ENCODE measurements at places on chromosomes 6 and 20.

DNA sequence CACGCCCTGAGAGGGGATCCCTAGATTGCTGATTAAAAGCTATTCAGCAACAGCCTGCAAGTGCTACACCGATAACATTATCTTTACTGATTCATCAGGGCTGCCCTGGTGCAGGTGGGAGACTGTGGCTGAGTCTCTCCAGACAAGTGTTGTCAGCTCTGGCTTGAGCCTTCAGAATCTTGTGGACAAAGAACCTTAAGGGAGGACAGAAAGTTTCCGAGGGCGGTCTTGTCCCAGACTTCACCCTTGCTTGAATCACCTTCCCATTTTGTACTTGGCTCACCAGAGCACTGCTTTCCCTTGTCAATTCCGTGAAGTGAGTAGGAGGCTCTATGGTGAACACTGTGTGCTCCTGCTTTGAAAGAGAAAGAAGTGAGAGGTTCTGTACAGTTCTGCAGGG, 88.6 kb upstream of the PCSK2 start:
- DNase-seq: no peak

DNA sequence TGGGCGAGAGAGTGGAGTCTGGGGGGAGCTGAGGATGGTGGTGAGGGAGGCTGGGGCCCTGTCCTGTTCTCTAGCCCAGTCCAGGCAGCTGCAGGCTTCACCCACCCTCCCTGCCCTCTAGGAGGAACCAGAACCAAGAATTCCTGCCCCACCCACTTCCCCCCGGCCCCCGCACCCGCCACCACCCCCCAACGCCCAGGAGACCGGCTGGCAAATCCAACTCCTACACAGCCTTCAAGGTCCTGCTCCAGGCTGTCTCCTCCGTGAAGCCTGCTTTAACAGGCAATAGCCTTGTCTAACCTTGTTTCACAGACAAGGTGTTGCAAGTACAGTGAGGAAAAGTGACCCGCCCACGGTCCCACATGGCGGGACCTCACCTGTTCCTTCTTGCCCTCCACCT, 2.4 kb downstream of the SPDEF start:
- DNase-seq: no peak

DNA sequence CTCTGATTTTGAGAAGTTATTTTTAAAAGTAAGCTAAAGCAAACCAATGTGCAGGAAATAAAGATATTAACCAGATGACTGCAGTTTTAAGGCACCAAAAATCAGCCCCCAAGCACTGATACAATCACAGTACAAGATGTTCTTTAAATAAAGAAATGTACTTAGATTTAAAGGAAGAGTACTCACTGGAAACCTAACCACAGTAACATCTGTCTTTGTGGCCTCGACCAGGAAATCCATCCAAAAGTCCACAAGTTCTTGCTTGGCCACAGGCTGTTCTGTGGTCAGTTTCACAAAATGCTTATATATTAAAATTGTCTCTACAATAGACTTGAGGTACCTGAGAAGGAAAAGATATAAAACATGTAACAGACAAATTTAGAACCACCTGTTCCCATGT, 105.9 kb upstream of the MAP7 start:
- DNase-seq: no peak

- DNase-seq: no peak
Observed at GRCh38 chr6:147881432-147881831, 372.9 kb downstream of the SAMD5 start.

- DNase-seq: no peak
Observed at GRCh38 chr6:100612094-100612493, 147.4 kb upstream of the SIM1 start.

DNA sequence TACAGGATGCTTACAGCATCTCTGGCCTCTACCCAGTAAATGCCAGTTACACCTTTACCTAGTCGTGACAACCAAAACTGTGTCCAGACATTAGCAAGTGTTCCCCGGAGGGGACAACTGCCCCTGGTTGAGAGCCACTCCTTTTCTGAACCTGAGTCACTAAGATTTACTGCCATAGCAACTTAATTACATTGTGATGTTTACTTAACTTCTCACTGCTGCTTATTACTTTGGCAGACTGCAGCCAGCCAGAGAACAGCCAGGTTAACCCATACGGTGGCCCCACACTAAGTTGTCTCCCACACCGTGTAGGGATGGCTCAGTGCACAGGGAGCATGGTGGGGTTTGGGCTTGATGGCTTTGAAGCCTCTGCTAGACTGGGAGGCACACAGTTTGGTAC, 204.7 kb upstream of the SULF2 start:
- DNase-seq: no peak

- DNase-seq: no peak
Observed at GRCh38 chr6:10303608-10304506, 111.0 kb downstream of the TFAP2A start.

- no peak for DNase-seq
Observed at GRCh38 chr6:79034865-79035264, 43.2 kb downstream of the PHIP start.

- DNase-seq: no peak
Observed at GRCh38 chr6:110421749-110422443, 6.5 kb upstream of the DDO start.

GRCh38 chr6:110366975-110367374, 8.8 kb upstream of the METTL24 start:
- no peak for DNase-seq

DNA sequence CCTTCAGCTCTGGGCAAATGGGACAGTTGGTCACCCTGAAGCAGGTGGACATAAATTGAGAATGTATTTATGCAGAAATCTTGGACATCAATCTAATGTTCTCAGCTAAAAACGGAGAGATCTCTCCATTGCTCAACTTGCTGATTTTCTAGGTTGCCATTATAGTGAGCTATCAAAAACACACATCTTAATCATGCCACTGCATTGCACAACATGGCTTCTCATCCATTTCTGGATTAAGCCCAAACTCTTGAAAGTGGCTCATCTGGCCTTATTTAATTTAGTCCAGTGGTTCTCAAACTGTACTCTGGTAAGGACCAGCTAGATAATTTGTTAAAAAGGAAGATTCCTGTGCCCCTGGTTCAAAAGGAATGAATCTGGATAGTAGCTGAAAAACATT, 324.9 kb upstream of the CITED2 start:
- DNase-seq: no peak

- DNase-seq: no peak
Observed at GRCh38 chr20:39877788-39878187, 811.2 kb downstream of the MAFB start.

DNA sequence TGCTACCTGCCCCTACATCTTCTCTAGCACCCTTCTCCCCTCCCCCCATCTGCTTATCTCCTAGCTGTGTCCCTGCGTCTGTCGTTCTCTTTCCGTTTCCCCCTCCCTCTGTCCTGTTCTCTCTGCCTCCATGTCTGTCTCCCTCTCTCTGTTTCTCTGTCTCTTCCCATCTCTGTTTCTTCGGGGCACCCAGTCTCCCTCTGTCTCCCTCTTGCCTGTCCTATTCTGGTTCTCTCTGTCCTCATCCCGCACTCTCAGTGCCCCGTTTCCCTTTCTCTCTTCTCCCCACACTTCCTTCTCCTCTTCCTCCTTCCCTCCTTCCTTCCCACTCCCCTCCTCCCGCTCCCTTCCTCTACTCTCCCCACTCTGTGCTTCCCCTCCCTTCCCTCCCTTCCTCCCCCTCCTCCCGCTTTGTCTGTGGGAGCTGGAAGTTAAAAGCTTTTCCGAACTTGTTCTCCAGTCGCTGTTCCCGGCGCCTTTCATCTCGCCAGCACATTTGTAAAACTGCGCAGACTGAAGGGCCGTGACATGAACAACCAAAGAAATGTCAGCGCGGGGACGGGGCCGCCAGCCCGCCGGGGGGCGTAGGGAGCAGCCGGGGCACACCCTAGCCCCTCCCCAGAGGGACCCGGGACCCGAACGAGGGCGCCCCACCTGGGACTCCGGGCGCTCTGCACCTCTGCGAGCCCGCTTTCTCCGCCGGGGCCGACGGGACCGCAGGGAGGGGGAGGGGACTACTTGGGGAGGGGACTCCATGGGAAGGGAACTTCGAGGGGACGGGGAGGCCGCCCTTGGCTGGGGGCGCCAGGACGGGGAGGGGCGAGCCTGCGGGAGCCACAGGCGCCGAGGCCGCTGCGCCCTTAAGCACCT, 4.0 kb upstream of the CDH22 start:
- no peak for DNase-seq

- no peak for DNase-seq
Observed at GRCh38 chr6:5674721-5675120, 332.0 kb downstream of the NRN1 start.

DNA sequence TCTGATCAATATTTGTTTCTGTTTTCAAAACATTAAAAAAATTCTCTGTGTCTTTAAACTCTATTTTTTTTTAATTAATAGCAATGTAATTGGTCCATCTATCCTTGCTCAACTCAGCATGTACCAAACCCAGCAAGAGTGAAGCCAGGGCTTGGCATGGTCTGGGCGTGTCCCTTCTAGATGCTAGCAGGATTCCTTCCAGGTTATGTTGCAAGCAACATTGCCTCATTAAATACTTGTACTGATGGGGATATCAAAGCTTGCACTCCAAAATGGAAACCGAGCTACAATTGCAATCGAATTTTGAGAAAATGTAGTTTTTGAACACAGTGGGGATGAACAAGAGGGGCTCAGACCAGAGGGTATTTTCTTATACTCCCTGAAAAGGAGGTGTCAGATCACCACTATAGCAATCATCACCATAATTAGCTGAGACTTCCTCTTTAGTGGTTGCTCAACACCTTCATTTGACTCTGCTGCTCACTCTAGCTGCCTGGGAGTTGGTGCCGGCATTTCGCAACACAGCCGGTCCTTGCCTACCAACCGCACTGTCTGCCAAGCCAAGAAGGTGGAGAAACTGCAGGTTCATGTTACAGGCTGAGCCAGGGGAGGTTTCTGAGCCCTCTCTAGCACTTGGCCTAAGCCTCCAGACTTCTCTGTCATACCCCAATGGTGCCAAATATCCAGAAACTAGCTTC, 67.8 kb upstream of the RALGAPA2 start:
- peak; percentile 38 for DNase-seq

DNA sequence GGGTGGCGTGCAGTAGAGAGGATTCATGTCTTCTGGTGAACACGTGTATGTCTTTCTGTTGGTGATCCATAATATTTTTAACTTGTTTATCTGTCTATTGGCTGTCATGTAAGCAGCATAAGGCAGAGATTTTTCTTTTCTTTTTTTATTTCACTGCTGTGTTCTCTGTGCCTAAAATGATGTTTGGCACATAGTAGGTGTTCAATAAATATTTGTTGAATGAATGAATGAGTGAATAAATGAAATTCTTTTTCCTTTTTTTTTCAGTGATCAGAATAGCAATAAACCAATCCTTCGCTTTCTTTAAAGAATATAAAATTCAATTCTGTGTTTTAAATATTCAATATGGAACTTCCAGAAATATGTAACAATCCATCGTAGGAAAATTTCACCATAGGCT, 30.0 kb downstream of the MAK start:
- no peak for DNase-seq

GRCh38 chr20:34037121-34037520, 43.4 kb downstream of the RALY start:
- peak; percentile 32 for DNase-seq

- DNase-seq: no peak
Observed at GRCh38 chr6:36804563-36804962, 34.7 kb downstream of the CPNE5 start.

- DNase-seq: no peak
Observed at GRCh38 chr6:162613310-162613709, 114.3 kb downstream of the PRKN start.

- no peak for DNase-seq
Observed at GRCh38 chr6:142328070-142328469, 26.3 kb downstream of the ADGRG6 start.

- DNase-seq: no peak
Observed at GRCh38 chr20:52829111-52829510, 143.0 kb upstream of the TSHZ2 start.

DNA sequence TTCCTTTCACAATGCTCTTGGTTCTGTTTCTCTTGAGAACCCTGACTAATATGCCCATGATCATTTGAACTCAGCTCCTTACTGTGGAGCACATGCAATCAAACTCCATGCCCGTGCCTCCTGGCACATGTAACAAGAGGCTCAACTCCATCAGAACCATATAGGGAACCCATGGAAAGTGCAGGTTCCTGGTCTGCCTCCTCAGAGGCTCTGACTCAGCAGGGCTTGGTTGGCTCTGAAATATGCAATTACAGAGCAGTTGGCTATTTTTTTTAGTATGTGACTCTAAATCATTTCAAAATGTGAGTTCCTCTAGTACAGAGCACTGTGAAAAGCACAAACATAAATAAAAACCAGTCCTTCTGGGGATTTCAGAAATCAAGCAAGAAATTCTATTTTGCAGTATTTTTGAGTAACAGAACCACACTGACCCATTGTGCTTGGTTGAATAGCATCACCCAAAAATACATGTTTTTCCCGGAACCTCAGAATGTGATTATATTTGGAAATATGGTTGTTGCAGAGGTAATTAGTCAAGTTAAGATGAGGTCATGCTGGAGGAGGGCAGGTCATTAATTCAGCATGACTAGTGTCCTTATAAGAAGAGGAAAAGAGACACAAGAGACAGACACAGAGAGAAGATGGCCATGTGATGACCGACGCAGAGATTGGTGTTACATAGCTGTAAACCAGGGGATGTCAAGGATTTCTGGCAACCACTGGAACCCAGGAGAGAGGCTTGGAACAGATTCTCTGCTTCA, 13.2 kb upstream of the MAP3K4 start:
- DNase-seq: no peak

- DNase-seq: no peak
Observed at GRCh38 chr20:59163631-59164530, at the start of gene ZNF831. Gene ZNF831, plus strand, starts transcription at chr20:59163821. Its CDS starts 27,199 bp downstream, at chr20:59191020.

DNA sequence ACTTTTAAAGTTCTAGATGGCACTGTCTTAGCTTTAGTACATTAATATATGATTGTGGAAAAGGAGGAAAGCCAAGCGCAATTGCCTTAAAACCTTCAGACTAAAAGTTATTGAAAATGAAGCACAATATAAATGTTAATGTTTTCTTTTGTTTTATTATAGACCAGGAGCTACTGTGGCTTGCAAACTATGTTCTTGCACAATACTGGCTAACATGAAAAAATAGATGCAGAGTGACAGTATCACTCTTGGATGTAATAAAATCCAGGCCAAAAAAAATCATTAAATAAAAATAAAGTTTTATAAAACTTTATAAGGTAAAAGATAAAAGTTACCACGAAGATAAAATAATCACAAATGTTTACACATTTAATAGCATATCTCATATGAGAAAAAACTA, 18.3 kb upstream of the PLN start:
- no peak for DNase-seq

DNA sequence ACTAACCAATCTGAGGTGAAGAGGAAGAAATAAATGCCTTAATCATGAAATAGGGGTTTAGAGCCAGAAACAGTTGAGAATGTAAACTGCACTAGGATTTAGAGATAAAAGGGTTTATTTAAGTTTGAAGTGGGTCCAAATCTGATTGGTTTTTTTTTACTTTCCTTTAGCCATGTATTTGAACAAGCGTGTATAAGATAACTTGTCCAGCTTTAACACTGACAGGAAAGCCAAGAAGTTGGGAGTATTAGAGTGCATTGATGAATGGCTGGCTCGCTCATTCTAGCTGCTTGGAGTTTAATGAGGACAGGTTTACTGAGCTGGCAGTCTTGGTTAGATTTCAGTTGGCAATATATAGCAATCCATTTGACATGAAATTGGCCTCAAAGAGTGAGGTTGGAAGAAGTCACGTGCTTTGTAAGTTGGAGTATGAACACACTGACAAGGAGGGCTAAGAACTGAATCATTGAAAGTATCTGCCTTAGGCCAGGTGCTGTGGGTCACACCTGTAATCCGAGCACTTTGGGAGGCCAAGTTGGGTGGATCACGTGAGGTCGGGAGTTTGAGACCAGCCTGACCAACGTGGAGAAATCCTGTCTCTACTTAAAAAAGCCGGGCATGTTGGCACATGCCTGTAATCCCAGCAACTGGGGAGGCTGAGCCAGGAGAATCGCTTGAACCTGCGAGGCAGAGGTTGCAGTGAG, 13.7 kb downstream of the SRSF3 start:
- no peak for DNase-seq

Measured in GM13977 (cell line).